ENCODE measurements at places on chromosomes 5 and 9. TPM values are rescaled to one million over a fixed set of nuclear protein-coding genes. Genes with fewer than 3 reads are reported as not detected.

GRCh38 chr5:139155333-139155732, 42.8 kb downstream of the SIL1 start:
- no peak for DNase-seq

DNA sequence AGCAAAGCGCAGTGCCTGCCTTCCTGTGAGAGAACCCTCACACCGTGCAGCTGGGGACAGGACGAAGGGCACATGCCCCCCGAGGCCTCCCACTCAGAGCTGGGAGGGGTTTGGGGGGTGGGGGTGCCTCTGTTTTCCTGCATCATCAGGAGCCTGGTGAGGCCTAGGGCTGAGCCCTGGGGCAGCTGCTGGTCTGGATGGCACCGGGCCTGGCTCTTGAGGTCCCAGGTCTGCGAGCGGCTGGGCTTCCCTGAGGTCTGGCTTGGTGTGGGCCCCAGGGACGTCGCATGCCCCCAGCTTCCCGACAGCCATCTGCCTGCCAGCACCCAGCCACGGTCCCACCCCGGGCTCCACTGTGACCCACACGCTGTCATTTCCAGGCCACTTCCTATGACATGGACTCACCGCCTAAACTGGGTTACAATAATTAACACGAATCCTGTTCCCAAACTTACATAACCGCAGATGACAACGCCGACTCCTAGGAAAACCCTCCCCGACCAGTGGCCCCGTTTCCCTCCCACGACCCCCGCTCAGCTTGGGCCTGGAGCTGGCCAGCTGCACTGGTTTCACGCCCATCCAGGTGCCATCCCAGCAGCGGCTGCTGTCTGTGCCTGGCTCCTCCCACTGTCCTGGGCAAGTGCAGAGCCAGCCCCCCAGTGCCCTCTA, 8.7 kb downstream of the NACC2 start:
- DNase-seq, result no peak

GRCh38 chr5:11777096-11777495, 127.2 kb downstream of the CTNND2 start:
- DNase-seq, result no peak

DNA sequence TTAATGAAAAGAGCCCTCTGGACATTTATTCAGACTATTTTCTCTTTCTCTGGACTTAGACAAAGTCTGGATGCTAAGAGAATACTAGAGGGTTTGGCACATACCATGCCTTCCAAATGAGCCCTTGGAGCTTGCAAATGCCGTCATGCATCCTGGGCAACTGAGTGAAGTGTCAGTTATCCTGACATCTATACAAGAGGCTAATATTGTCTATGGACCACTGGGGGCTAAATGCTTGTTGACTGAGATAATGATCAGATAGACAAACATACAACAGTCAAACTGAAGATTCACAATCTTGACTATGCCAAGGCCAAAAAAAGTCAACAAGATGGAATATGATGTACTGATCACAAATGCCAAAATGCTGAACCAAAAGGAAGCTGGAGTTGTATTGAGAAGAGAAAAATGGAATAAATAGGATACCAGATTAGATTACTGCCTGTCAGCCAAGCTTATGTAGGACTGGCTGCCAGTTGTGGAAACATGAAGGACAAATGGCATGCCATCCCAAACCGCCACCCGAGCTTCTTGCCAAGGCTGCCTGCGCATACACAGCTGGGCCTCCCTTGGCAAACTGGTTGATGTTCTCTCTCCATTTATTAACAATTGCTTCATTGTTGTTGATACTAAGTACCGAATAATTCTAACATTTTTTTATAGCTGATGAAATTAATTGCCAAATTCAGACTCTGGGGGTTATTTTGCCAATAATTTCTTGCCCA, 240.1 kb upstream of the GRAMD2B start:
- DNase-seq, result peak; percentile 42

DNA sequence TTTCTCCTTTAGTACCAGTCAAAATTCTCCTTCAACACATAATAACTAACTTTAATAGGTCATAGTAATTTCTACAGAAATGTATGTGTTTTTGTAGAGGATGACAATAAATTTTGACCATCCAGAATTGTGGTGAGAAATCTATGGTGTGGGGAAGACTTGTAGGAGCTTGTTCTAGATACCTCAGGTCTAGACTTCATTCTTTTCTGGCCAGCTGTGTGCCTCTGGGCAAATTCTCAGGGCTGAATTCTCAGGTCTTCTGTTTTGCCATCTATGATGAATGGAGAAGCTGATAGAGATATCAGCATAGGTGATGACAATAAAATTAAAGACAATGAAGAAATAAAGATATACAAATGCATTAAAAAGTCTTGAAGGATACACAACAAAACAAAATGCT, 298.6 kb upstream of the MEF2C start:
- DNase-seq, result no peak

INSL4 gene
- not detected for total RNA-seq
